ENCODE measurements at places on chromosomes 7 and 10. TPM values are rescaled to one million over a fixed set of nuclear protein-coding genes. Genes with fewer than 3 reads are reported as not detected.

GRCh38 chr7:26891400-26892350 is 27.3 kb upstream of the SKAP2 start:
- DNase-seq, result no peak

- no peak for DNase-seq
These were observed 98.0 kb upstream of the GLCCI1 start for GRCh38 chr7:7870555-7870954.

- DNase-seq, result no peak
These were observed 2.8 kb downstream of the MCU start for GRCh38 chr10:72694476-72695369.

- no peak for DNase-seq
These were observed 157.7 kb downstream of the CHRM2 start for GRCh38 chr7:137026176-137026500.

DNA sequence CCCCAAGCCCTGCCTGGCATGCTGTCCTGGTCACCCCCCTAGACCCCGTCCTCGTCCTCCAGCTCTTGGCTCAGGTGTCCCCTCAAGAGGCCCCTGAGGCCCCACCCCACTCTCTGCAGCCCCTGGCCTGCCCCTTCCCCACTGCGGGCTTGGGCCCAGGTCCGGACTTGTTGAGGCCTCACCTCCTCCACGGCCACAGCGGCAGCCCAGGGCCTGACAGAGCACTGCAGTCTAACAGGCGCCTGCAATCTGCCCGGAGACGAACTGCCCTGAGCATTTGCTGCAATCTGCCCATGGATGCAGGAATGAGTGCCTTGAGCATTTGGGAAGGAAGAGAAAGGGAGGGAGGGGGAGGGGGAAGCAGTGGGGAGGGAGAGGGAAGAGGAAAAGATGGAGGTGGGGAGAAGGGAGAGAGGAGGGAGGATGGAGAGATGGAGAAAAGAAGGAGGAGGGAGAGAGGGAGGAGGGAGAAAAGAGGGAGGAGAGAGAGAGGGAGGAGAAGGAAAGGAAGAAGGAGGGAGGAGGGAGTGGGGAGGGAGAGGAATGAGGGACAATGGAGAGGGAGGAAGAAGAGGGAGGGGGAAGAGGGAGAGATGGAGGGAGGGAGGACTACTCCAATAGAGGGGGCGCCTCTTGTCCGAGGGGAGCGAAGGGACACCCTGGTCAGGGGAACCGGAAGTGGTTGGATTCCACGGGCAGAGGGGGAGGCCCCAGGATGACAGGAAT is 73.9 kb downstream of the PDGFA start:
- no peak for DNase-seq

- no peak for DNase-seq
These were observed 7.7 kb downstream of the PTN start for GRCh38 chr7:137335814-137336213.

DNA sequence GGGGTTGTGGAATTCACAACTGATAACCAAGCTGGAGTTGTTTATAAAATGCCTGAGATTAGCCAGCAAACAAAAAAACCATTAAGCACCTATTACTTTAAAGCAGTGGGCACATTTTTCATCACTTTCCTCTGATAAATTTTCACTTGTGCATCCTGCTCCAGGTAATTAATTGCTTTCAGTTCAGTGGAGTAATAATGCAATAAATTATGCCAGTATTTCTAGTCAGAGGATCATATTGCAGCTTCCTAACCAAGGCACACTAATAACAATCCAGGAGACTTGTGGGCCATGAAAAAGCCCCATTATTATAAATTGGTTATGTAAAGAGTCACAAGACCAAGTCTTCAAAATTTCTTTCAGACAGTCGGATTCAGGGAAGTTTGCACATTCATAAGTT is 193.2 kb downstream of the LRMDA start:
- no peak for DNase-seq

GRCh38 chr7:4919969-4920766 is 36.7 kb upstream of the RADIL start:
- DNase-seq, result no peak

DNA sequence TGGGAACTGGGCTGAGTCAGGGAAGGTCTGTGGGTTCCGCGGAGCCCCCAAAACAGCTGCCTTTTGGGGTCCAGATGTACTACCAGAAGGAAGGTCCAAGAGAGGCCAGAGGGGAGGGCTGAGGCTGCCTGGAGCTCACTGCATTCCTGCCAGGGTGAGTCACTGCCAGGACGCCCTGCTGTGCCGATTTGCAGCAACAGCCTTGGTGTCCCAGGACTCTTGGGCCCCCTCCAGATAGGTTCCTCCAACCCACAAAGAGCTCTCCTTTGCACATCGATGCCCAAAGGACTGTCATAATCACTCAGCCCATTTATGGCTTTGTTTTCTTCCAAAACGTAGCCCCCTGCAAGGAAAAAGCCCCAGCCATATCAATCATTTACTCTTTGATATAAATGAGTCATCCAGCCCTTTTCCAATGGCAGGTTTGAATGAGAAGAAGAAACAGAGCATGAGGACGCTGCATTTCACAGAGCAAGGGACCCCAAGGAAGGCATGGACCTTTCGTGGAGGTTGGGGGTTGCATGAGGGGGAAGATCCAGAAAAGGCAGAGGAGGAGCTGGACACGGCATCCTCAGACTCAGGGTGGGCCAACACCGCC is 32.2 kb upstream of the COL13A1 start:
- DNase-seq, result no peak

DNA sequence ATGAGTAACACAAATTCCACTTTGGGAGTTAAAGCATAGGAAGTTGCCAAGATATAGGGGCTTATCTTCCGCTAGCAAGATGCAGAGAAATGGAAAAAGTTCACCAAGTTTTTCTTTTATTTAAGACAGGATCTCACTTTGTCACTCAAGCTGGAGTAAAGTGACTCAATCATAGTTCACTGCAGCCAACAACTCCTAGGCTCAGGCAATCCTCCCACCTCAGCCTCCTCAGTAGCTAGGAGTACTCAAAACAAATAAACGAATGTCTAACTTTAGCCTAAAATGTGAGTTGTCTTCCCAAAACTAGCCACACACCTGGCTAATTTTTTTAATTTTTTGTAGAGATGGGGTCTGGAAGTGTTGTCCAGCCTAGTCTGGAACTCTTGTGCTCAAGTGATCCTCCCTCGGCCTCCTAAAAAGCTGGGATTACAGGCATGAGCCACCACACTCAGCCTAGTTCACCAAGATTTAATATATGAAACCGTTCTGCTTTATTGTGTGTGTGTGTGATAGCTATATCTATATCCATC is 9.9 kb downstream of the VIM start:
- no peak for DNase-seq

DNA sequence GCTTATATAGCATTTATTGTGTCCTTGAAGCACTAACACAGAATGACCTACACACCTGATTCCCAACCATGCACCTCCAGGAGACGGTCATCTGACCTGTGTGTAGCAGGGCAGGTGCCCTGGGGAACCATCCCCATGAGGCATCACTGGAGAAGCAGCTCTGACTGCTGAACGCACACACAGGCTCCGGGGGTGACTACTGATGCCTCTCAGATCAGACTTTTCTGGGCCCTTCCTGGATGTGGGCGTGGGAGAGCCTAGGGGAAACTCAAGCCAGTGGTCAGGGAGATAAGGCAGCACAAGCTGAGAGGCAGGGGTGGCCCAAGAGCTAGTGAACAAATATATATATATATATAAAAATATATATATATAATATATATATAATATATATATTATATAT is 37.6 kb downstream of the CPXM2 start:
- DNase-seq, result no peak

DNA sequence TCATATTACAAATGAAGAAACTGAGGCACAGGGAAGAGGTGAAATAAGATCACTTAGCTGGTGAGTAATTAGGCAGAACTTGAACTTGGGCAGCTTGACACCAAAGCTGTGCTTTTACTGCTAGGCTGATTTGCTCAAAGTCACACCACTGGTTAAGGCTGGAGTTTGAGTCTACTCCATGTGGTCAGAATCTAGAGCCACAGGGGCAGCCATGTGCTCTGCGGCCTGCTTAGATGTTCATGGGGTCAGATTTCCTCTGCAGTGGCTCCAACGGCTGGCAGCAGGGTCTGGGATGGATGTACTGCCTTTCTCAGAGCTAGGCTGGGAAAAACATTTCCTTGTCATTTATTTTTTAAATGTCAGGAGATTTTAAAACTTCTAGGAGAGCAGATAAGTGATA is 417.5 kb downstream of the KCNMA1 start:
- no peak for DNase-seq

DNA sequence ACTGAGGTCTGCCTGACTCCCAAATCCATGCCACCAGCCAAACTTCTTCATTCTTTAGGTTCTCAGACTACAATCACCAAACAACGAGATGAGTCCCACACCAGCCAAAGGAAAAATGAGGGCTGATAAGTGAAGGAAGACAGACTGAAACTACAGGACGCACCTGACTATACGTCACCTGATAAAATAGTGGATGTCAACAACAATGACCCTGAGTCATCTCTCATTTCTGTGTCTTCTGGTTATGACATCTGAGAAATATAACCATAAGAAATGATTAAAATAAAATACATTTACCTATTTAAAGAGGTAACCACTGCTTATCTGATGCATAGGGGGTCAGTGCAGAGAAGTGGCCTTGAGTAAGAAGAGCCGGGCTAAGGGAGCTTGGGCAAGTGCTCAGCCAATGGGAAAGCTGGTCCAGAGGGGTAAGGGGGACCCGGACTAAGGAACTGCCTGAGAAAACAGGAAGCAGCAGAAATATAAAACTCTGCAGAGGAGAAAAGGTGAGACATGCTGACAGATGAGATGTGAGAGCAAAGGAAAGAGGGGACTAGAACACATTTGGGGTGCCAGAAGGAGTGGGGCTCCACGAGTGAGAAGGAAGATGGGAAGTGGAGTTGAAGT is 51.8 kb downstream of the HIPK2 start:
- no peak for DNase-seq

DNA sequence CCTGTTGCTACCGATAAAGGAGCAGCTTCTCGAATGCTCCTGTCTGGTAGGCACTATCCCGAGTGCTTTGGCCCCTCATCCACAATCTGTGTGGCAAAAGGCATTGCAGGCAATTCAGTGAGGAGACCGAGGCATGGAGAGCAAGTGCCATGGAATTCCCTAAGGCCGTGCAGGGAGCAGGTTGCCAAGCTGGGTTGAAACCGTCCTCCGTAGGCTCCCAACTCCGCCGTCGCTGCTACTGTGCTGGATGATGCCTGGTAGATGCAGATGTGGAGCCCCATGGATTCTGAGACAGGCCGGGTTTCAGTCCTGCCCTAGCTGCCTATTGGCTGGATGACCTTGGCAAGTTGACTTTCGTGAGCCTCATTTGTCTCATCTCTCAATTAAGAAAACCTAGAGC is 85.3 kb downstream of the EGFR start:
- DNase-seq, result no peak

The CYP2C19 gene
- total RNA-seq, result not detected

The NPFFR1 gene
- 0.14 TPM for total RNA-seq

The GNGT1 gene
- not detected for total RNA-seq

The C7orf33 gene
- not detected for total RNA-seq

The ST8SIA6 gene
- total RNA-seq, result 1.7 TPM

The TMEM139 gene
- total RNA-seq, result 7.9 TPM

The SUN3 gene
- total RNA-seq, result not detected
